Fibroblast of lung (primary cell): ENCODE measurements at places on chromosomes 4 and X. TPM values are rescaled to one million over a fixed set of nuclear protein-coding genes. Genes with fewer than 3 reads are reported as not detected.

The SSX7 gene
- total RNA-seq = not detected in 2 replicates

The PNMA5 gene
- not detected in 2 replicates for total RNA-seq

The LPAR4 gene
- 0.50 and 0.51 TPM in 2 replicates for total RNA-seq

The TNIP3 gene
- total RNA-seq = 0.26 and 0.50 TPM in 2 replicates

The BMPR1B gene
- 0.17 and 0.26 TPM in 2 replicates for total RNA-seq

The ARHGAP36 gene
- not detected in 2 replicates for total RNA-seq

The TECRL gene
- not detected in 2 replicates for total RNA-seq

The ZNF157 gene
- 0.17 and 0.26 TPM in 2 replicates for total RNA-seq

The VCX gene
- total RNA-seq = not detected in 2 replicates

The CHRDL1 gene
- total RNA-seq = 4.5 and 9.0 TPM in 2 replicates
